Stimulated activated CD4-positive, alpha-beta T cell treated with anti-CD3 and anti-CD28 coated beads, Interleukin-2, amount 100 ng/mL, for 48 hours (primary cell): ENCODE measurements at places on chromosomes 12 and 14.
A peak's percentile ranks its signal among the peaks of the same experiment; 100 is the strongest.

- no peak for DNase-seq
Observed at GRCh38 chr14:53847881-53848280, 108.7 kb downstream of the BMP4 start.

DNA sequence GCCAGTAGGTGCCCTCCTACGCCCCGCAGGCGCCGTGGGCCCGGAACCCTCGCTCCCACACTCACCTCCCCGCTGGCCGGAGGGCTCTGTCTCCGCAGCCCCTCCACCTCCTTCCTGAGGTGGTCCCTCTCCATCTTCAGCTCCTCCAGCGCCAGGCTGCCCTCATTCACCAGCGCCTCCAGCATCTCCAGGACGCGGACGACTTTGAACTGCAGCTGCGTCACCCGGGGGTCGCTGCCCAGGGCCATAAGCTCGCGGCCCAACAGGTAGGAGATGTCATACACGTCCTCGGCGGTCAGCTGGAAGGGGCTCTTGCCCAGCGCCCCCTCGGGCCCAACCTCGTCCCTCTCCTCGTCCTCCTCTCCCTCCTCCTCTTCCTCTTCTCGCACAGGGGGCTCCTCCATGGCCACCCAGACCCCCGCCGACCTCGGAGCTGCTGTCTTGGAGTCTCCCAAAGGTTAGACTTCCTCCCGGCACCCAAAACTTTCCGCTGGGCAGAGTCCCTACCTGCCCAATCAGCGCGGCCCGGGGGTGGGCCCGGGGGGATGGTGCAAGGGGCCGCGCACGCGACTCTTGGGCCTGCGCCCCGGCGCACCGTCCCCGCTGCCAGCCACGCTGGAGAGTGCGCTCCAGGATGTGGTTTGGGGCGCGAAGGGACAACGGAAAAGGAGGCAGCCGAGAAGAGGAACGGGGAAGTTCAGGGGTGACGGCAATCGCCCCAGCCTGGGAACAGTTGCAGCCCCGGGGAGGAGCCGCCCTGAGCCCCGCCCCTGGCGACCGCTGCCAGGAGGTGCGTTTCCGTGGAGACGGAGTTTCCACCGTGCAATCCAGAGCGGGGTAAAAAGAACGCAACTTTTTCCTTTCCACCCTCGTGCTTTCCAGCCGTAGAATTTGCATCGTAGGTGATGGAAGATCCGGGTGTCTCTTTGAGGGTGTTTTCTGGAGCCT lies at the start of gene RILPL2:
TSS of gene RILPL2 (minus strand) at position 668 of the 948 bp plus-strand sequence. CDS start at position 404, 264 bp downstream.
- DNase-seq = peak; percentile 94

DNA sequence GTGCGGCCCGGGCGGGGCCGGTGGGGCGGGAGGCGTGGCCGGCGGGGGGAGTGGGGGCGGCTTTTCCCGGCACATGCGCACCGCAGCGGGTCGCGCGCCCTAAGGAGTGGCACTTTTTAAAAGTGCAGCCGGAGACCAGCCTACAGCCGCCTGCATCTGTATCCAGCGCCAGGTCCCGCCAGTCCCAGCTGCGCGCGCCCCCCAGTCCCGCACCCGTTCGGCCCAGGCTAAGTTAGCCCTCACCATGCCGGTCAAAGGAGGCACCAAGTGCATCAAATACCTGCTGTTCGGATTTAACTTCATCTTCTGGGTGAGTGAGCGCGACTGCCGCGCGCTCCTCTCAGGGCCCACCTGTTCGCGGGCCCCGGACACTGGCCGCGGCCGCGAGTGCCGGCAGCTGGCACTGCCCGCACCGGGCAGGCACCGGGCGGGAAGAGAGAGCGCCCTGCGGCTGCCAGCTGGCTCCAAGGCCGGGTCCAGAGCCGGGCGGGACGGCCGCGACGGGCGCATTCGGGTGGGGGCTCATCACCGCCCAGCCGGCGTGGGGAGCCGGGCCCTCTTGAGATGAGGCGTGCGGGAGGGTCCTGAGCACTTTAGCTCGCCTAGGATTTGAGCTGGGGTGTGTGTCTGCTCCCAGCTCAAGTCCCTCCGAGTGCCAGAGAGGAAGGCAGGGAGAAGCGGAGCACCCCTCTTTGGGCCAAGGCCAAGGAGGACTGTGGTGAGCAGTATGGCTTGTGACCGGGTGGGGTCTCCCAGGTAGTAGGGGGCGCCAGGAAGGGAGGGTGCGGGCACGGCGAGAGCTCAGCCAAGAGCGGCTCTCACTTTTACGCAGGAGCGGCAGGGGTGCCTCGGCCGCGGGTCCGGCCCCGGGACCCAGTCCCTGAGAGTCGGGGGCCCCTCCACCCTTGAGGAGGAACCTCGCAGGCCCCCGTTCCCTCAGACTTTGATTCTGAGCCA lies at the start of gene CD9:
TSS of gene CD9 (plus strand) at position 145 of the 957 bp plus-strand sequence. CDS start at position 245, 100 bp downstream.
- peak; percentile 30 for DNase-seq

DNA sequence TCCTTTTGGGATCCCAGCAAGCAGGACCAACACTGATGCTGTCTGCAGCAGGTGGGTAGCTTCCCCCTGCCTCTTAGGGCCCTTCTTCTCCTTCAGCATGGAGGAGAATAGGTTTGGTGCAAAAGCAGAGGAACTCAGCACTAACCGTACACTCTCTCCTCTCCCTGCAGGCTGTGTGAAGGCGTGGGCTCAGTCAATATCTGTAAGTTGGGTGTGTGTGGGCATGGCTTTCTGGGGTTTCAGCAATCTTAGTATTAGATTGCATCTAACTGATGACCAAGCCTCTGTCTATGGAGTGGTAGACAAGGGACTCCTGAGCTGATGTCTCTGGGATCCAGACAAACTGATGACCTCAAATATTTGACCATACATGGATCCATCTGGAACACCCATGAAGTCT lies 14.3 kb downstream of the KRT85 start:
- no peak for DNase-seq

DNA sequence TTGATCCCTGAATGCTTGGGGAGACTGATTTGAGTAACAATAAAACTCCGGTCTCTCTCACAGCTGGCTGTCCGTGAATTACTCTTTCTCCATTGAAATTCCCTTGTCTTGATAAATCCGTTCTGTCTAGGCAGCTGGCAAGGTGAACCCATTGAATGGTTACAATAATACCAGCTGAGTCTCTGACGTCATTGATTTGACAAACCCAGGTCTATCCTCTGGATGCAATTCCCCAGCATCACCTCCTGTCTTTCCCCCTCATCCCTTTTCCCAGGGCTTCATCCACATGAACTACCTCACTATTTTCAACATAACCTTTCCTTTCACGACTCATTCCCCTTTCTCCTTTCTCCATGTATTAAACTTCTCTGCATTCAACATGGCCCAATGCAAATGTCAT lies 98.7 kb upstream of the TMEM132C start:
- no peak for DNase-seq

- no peak for DNase-seq
Observed at GRCh38 chr14:34177466-34177865, 226.6 kb upstream of the EGLN3 start.
